T-helper 17 cell (primary cell): ENCODE measurements at places on chromosomes 7 and 10. TPM values are rescaled to one million over a fixed set of nuclear protein-coding genes. Genes with fewer than 3 reads are reported as not detected.
A peak's percentile ranks its signal among the peaks of the same experiment; 100 is the strongest.

- H3K4me3 ChIP-seq, result no peak overlapping the region
- no peak overlapping the region for H3K27ac ChIP-seq
- H3K36me3 ChIP-seq, result no peaks in the 10 kb centered on the region
- no peaks in the 10 kb centered on the region for H3K27me3 ChIP-seq
- no peak for DNase-seq
Measured at GRCh38 chr7:67525588-67525987, 529.0 kb downstream of the TYW1 start.

GRCh38 chr7:55484834-55485233, 87.5 kb downstream of the VOPP1 start:
- no peak for DNase-seq
- H3K4me3 ChIP-seq, result no peak overlapping the region
- peaks cover 62% of the 10 kb centered on the region for H3K4me1 ChIP-seq
- H3K27ac ChIP-seq, result peak overlapping the region; percentile 90

- H3K36me3 ChIP-seq, result peaks cover 2% of the 10 kb centered on the region
- no peak overlapping the region for H3K4me3 ChIP-seq
- no peaks in the 10 kb centered on the region for H3K4me1 ChIP-seq
Measured at GRCh38 chr7:78768859-78769258, 684.6 kb downstream of the MAGI2 start.

DNA sequence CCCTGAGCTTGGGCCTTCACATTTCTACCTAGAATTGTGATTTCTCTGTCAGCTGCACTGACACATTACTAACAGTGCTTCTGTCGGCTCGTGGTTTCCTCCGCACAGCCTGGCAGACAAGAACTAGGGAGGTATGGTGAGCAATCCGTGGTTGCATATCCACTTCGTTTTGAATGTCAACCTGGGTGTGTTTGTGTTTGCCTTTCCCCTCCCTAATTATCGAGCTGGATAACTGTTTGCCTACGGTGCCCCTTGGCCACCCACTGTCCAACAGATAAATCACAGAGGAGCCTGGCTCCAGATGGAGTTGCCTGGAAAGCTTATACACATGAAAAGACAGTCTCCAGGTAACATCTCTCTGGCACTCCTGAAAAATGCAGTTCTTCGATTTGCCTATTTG, 228.8 kb downstream of the TRIL start:
- H3K27ac ChIP-seq, result no peak overlapping the region
- H3K4me1 ChIP-seq, result no peaks in the 10 kb centered on the region
- H3K36me3 ChIP-seq, result no peaks in the 10 kb centered on the region
- H3K27me3 ChIP-seq, result peaks cover 8% of the 10 kb centered on the region
- no peak for DNase-seq
- no peak overlapping the region for H3K4me3 ChIP-seq

DNA sequence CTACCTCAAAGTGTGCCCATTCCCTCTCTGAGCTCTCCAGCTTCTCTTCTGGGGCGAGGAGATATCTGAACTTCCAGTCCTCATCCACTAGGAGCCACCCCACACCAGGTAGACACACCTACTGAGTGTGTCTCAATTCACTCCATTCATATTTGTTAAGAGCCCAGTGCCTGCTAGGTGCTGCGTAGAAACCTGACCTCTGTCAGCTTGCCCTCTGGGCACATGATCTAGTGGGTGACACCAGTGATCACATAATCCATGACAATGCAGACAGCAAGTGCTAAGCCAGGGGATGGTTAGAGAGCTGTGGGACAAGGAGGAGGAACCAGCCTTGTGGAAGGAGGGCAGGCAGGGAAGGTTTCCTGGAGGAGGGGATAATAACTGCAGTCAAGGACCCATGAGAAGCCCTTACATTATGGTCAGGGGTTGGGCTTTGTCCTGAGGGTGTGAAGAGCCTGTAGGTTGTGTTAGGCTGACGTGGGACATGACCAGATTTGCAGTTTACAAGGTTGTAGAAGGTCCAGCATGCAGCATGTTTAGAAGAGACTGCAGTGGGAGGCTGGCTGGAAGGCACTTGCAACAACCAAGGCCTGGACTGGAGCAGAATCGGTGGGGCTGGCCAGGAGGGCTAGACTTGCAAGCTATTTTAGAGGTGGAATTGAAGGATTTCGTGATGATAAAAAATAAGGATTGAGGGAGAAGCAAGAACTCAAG, 81.8 kb downstream of the COL13A1 start:
- no peak for DNase-seq
- H3K27ac ChIP-seq, result peak overlapping the region; percentile 72
- peaks cover 12% of the 10 kb centered on the region for H3K36me3 ChIP-seq
- H3K4me1 ChIP-seq, result peaks cover 6% of the 10 kb centered on the region

- peaks cover 3% of the 10 kb centered on the region for H3K36me3 ChIP-seq
- no peak overlapping the region for H3K27ac ChIP-seq
- H3K27me3 ChIP-seq, result peaks cover 30% of the 10 kb centered on the region
Measured at GRCh38 chr10:83982812-83983211, 156.5 kb upstream of the GHITM start.

GRCh38 chr10:75606203-75606779, 174.9 kb downstream of the LRMDA start:
- no peaks in the 10 kb centered on the region for H3K4me1 ChIP-seq
- H3K36me3 ChIP-seq, result no peaks in the 10 kb centered on the region
- no peak for DNase-seq
- no peak overlapping the region for H3K27ac ChIP-seq
- H3K4me3 ChIP-seq, result no peak overlapping the region

GRCh38 chr10:89685936-89686335, 15.5 kb upstream of the KIF20B start:
- H3K27me3 ChIP-seq, result peaks cover 41% of the 10 kb centered on the region
- H3K36me3 ChIP-seq, result peaks cover 2% of the 10 kb centered on the region
- H3K4me1 ChIP-seq, result peaks cover 2% of the 10 kb centered on the region
- DNase-seq, result no peak

DNA sequence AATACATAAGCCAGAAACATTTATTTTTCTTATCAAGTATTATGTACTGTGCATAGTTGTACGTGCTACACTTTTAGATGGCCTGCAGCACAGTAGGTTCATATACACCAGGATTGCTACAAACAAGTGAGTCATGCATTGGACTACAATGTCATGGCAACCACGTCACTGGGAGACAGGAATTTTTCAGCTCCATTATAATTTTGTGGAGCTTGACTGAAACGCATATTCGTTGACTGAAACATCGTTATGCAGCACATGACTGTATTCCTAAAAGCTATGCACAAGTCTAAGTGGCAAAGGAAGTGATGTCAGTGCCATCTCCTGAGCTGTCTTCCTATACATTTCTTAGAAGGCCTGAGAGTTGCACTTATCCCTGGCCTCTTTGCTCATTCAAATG, 871.8 kb downstream of the IPMK start:
- H3K27ac ChIP-seq, result no peak overlapping the region
- H3K4me3 ChIP-seq, result no peak overlapping the region
- DNase-seq, result no peak
- H3K4me1 ChIP-seq, result no peaks in the 10 kb centered on the region

The KLF14 gene
- total RNA-seq, result not detected
